Bronchial epithelial cell (primary cell): ENCODE measurements at places on chromosomes 5 and 9. TPM values are rescaled to one million over a fixed set of nuclear protein-coding genes. Genes with fewer than 3 reads are reported as not detected.

DNA sequence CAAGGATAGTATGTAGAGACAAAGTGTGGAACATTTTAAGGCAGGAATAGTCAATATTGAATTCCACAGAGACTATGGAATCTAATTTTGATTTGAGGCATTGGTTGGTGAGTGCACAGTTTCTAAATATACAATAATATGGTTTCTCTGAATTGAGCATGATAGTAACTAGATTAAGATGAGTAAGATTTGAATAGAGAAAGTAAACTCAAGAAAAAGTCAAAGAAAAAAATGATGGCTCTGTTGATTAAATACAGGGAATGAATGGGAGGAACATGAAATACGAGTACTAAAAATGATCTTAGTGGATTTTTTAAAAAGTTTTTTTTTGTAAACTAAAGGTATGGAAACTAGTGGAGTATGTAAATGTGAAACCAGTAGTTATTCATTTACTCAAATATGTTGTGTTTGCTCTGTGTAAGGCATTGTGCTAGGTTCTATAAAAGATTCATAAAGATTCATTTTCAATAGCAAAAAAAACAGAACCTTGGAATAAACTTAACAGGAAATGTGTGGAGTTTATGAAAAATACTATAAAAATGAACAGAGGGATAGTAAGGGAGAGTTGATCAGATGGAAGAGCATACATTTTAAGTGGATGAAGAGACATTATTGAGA lies 101.2 kb downstream of the ZCCHC7 start:
- no peak for DNase-seq

GRCh38 chr5:123549256-123549904 lies 37.4 kb downstream of the CSNK1G3 start:
- DNase-seq = no peak

DNA sequence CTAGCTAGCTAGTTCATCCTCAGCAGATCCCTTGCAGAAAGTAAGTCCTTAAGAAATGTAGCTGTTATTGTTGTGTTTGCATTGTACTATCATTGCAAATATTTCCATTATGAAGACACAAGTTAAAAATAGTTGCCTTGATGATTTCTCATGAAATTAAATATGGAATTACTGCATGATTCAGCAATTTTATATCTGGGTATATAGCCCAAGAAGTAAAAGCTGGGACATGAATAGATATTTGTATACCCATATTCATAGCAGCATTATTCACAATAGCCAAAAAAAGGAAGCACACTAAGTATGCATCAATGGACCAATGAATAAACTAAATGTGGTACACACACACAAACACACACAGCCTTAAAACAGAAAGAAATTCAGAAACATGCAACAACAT lies 6.8 kb downstream of the IFNB1 start:
- no peak for DNase-seq

GRCh38 chr5:150081541-150082283 lies 4.6 kb downstream of the CSF1R start:
- no peak for DNase-seq

GRCh38 chr9:96486386-96487028 lies 36.5 kb downstream of the HABP4 start:
- DNase-seq = no peak

The LRRC19 gene
- total RNA-seq = not detected in 2 replicates

The GABRA6 gene
- not detected in 2 replicates for total RNA-seq

The CFAP157 gene
- under 0.01 TPM in 1 of 2 replicates, not detected in the other for total RNA-seq

The OR1N2 gene
- not detected in 2 replicates for total RNA-seq

The IFNA21 gene
- not detected in 2 replicates for total RNA-seq

The SVEP1 gene
- 0.26 and 1.3 TPM in 2 replicates for total RNA-seq
